ENCODE measurements at places on chromosomes 6 and 20.
A peak's percentile ranks its signal among the peaks of the same experiment; 100 is the strongest.

DNA sequence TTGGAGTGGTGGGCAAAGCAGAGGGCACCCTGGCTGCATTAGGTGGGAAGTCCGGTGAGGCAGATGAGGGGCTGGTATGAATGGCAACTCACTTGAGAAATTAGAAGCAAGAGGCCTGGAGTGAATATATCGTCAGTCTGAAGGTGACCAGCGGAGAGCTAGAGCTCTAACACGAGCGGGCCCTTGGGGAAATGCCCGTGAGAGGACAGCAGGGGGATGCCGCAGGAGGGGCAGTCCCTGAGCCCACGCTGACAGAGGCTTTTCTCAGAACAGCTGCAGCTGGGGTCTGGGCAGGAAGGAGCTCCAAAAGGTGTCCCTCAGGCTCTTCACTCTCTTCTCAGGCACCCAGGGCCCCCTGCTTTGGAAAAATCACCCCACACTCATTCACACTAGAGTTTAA is 32.0 kb upstream of the CD93 start:
- no peak overlapping the region for H3K4me3 ChIP-seq
- H3K27ac ChIP-seq: peak overlapping the region; percentile 94
- peaks cover 99% of the 10 kb centered on the region for H3K4me1 ChIP-seq
- DNase-seq: no peak

DNA sequence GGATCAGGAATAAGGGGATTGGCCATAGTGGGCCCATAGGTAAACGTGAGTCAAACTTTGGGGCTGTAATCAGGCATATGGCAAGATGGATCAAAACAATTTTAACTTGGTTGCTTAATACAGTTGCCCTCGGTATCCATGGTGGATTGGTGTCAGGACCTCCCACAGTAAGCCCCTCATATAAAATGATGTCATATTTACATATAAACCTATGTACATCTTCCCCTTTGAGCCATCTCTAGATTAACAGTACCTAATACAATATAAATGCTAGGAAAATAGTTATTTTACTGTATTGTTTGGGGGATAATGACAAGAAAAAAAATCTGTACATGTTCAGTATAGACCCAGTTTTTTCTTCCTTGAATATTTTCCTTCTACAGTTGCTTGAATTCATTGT is 7.4 kb upstream of the ACAT2 start:
- H3K4me1 ChIP-seq: no peaks in the 10 kb centered on the region

DNA sequence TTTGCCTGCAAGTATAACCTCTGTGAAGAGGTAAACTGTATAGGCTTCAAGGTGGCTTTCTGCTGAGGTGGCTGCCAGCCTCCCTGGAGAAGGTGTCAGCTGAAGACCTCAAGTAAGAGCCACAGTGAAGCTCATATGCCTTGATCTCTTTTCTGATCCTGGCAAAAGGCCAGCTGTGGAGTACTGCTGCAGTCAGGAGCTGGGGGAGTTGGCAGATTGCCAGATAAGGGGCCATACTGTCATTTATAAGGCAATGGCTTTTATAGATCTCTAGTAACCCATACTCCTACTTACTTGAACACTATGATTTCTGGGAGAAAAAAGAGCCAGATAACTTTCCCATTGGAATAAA is 8.8 kb upstream of the CEP85L start:
- peak; percentile 92 for DNase-seq
- no peak overlapping the region for H3K4me3 ChIP-seq
- H3K27me3 ChIP-seq: no peaks in the 10 kb centered on the region
- peaks cover 4% of the 10 kb centered on the region for H3K36me3 ChIP-seq
- H3K27ac ChIP-seq: peak overlapping the region; percentile 70

- H3K27me3 ChIP-seq: no peaks in the 10 kb centered on the region
- no peaks in the 10 kb centered on the region for H3K36me3 ChIP-seq
- no peaks in the 10 kb centered on the region for H3K4me1 ChIP-seq
- DNase-seq: no peak
- no peak overlapping the region for H3K4me3 ChIP-seq
These were observed 337.0 kb downstream of the PTPRT start for GRCh38 chr20:42852691-42853090.

DNA sequence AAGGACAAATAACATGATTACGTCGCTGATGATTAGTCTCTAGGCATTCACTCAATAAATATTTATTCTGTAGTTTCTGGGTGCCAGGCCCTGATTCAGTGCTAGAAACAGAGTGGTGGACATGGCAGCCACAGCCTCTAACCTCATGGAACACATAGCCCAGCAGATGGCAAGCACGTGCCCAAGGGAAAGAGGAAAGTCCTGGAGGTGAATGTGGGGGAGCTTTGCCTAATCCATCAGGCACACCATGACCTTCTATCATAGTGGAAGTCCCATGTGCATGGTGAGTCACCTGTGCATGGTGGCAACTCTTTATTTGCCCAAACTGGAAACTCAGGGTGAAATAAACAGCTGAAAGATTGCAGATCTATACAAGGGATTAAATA is 143.0 kb upstream of the TNFAIP3 start:
- peaks cover 22% of the 10 kb centered on the region for H3K4me1 ChIP-seq
- peak overlapping the region; percentile 78 for H3K27ac ChIP-seq
- no peak for DNase-seq
- H3K4me3 ChIP-seq: no peak overlapping the region
- H3K36me3 ChIP-seq: no peaks in the 10 kb centered on the region

DNA sequence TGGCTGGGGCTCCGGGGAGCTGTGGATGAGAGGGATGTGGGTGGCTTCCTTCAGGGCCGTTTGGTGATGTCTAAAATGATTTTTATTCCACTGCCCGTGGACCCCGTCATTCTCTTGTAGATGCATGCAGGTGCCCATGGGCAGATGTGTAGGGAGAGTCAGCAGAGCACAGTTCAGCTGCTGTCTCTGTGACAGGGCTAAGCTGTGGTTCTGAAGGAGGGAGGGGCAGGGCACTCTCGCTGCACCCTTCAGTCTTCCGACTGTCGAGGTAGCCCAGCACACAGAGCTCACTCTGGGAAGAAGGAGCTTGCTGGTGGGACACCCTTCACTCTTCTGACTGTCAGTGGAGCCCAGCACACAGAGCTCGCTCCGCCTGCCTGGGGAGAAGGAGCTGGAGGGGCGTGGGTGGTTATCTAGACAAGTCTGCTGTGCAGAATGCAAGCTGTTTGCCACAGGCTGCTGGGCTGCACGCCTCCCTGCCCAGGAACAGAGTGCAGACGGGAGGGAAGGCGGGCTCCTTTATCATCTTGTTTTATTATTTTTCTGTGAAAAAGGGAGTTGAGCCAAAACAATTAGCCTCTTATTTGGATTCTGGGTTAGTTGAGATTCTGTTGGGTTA is 28.4 kb upstream of the ADRM1 start:
- no peak overlapping the region for H3K4me3 ChIP-seq
- H3K27me3 ChIP-seq: no peaks in the 10 kb centered on the region
- no peak overlapping the region for H3K27ac ChIP-seq
- peaks cover 55% of the 10 kb centered on the region for H3K36me3 ChIP-seq

DNA sequence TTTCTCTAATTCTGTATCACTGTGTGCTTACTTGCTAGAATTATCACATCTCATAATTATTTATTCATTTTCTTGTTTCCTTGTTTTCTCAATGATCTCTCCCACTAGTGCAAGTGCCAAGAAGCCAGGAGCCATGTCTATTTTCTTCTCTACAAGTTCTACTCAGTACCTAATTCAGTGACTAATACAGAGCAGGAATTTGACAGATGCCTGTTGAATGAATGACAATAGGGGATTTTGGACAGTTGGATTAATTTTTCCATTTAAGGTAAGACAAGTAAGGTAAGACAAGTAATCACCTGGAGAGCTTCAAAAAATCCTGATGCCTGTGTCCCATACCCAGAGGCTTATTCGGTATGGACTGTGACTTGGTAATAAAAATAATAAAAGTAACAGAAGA is 81.0 kb downstream of the EDN1 start:
- no peaks in the 10 kb centered on the region for H3K27me3 ChIP-seq
- no peak for DNase-seq
- no peak overlapping the region for H3K4me3 ChIP-seq
- no peak overlapping the region for H3K27ac ChIP-seq
- no peaks in the 10 kb centered on the region for H3K4me1 ChIP-seq
- no peaks in the 10 kb centered on the region for H3K36me3 ChIP-seq

GRCh38 chr6:52489881-52490280 is 69.7 kb downstream of the EFHC1 start:
- H3K27ac ChIP-seq: no peak overlapping the region
- no peaks in the 10 kb centered on the region for H3K27me3 ChIP-seq
- H3K4me3 ChIP-seq: no peak overlapping the region
- DNase-seq: no peak

DNA sequence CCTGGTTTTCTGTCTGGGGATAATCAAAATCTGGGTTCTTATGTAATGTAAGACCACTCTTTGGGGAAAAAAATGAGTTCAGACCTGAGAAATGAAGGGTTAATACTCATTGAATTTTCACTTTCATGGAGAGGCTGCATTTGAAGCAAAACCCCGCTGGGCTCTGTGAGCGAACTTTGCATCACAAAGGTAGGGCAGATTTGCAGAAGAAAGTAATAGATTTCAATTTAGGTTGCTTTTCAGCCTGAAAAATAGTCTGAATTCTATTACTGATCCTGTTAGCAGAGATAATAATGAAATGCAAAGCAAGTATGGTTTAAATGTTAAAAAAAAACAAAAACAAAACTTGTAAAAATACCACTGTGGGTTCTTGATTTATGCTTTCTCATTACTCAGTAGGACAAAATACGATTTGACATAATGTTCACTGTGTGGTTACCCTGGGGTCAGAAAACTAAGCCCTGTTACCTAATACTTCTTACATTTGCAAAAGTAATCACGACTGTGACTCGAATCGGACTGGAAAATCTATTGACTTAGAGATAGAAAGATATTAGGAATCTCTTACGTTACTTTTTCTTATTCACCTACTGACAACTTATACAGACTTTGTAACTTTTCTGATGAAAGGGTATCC is 72.2 kb downstream of the UST start:
- no peaks in the 10 kb centered on the region for H3K4me1 ChIP-seq
- no peaks in the 10 kb centered on the region for H3K36me3 ChIP-seq
- no peak for DNase-seq
- H3K27me3 ChIP-seq: no peaks in the 10 kb centered on the region
- H3K27ac ChIP-seq: no peak overlapping the region

- H3K4me1 ChIP-seq: no peaks in the 10 kb centered on the region
- H3K27ac ChIP-seq: no peak overlapping the region
- no peaks in the 10 kb centered on the region for H3K36me3 ChIP-seq
These were observed 114.5 kb upstream of the SLC22A16 start for GRCh38 chr6:110590821-110591351.

- H3K27ac ChIP-seq: no peak overlapping the region
- H3K27me3 ChIP-seq: no peaks in the 10 kb centered on the region
- H3K4me1 ChIP-seq: no peaks in the 10 kb centered on the region
- no peaks in the 10 kb centered on the region for H3K36me3 ChIP-seq
These were observed 118.7 kb upstream of the SLC22A16 start for GRCh38 chr6:110595112-110595511.

GRCh38 chr6:150118627-150119026 is 24.2 kb upstream of the PPP1R14C start:
- DNase-seq: no peak
- H3K27me3 ChIP-seq: peaks cover 3% of the 10 kb centered on the region
- H3K36me3 ChIP-seq: no peaks in the 10 kb centered on the region
- no peaks in the 10 kb centered on the region for H3K4me1 ChIP-seq

DNA sequence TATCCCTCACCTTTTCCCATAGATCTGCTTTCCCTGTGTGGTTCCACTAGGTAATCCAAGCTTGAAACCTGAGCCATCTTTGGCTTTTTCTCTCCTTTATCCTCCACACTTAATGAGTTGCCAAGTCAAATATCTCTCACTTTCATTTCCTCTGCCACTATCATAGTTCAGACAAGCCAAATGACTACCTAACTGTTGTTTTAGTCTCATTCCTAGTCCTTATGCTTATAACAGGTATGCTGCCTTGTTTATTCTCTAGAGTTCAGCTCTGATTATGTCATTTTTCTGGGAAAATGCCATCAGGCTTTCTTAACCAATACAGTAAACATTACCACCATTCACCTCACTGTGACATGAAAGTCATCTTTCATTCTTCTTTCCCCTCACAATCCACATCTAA is 6.5 kb downstream of the EFHC1 start:
- H3K27me3 ChIP-seq: no peaks in the 10 kb centered on the region
- H3K4me3 ChIP-seq: no peak overlapping the region
- H3K36me3 ChIP-seq: no peaks in the 10 kb centered on the region

DNA sequence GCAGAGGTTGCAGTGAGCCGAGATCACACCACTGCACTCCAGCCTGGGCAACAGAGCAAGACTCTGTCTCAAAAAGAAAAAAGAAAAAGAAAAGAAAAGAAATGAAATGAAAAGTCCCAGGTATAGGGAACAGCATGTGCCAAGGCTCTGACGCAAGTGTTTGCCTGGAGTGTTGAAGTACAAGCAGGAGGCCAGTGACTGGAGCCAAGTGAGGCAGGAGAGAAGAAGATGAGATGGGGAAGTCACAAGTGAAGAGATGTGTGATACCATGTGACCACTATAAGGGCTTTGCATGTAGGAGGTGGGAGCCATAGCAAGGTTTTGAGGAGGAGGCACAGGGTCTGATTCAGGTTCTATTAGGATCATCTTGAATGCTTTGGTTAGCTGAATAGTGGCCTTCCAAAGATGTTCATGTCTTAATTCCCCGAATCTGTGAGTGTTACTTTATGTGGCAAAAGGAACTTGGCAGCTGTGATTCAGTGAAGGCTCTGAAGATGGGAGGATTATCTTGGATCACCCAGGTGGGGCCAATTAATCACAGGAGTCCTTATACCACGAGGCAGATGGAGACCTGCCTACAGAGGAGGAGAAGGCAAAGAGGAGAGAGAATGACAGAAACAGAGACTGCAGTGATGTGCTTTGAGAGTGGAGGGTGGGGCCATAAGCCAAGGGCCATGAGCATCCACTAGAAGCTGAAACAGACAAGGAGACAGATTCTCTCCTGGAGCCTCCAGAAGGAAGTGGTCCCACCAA is 91.1 kb upstream of the PTPN1 start:
- H3K4me3 ChIP-seq: no peak overlapping the region
- DNase-seq: no peak
- no peaks in the 10 kb centered on the region for H3K4me1 ChIP-seq

DNA sequence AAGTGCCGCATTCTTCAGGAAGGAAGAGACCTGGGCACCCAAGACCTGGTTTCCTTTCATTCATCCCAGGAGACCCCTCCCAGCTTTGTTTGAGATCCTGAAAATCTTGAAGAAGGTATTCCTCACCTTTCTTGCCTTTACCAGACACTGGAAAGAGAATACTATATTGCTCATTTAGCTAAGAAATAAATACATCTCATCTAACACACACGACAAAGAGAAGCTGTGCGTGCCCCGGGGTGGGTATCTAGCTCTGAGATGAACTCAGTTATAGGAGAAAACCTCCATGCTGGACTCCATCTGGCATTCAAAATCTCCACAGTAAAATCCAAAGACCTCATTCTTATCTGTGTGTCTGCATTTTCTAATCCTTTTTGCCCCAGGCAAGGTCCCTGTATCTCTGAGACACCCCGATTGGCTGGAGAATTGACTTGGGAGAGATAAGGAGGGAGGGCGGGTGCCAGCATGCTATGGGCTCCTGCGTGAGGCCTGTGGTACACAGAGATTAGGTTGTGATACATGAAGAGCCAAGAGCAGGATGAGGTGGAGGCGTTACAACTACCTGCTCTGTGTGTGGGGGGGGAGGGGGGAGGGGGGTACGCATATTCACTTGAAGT is 4.8 kb downstream of the MUC21 start:
- no peak for DNase-seq
- H3K27me3 ChIP-seq: no peaks in the 10 kb centered on the region
- H3K36me3 ChIP-seq: no peaks in the 10 kb centered on the region
- H3K4me3 ChIP-seq: no peak overlapping the region

- no peak overlapping the region for H3K27ac ChIP-seq
- no peak for DNase-seq
- H3K36me3 ChIP-seq: no peaks in the 10 kb centered on the region
- H3K4me1 ChIP-seq: no peaks in the 10 kb centered on the region
- no peak overlapping the region for H3K4me3 ChIP-seq
- H3K27me3 ChIP-seq: no peaks in the 10 kb centered on the region
These were observed 144.0 kb downstream of the UST start for GRCh38 chr6:148890652-148891404.
